ENCODE measurements at places on chromosomes 11 and 22.

GRCh38 chr11:70606951-70607330 lies 208.6 kb downstream of the CTTN start:
- no peak for DNase-seq

DNA sequence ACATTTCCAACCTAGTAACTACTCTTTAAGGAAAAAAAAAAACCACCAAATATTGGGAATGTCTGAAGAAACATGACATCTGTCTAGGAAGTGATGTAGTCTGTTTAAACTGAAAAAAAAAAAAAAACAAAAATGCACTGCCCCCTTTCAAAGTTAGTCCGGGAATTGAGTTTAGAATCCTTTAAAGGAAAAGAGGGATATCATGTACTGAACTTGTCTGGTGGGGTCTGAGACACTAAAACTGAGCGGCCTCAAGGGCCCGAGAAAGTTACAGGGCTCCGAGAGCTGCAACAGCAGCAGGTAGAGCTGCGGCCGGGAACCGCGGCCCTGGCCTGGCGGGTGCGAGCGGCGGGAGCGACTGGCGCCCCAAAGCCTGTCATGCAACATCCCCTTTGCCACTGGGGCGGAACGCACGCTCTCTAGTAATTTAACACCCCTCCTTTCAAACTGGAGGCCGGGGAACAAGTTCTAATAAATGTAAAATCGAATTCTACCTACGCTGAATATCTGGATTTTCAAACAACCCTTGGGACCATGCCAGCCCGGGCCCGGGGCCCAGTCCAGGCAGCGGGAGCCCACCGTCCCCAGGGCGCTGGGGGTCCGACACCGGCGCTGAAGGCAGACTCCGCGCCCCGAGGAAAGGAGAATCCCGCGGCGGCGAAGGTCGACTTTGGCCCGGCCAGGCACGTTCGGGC lies 736 bp downstream of the RDX start:
- peak; percentile 38 for DNase-seq

DNA sequence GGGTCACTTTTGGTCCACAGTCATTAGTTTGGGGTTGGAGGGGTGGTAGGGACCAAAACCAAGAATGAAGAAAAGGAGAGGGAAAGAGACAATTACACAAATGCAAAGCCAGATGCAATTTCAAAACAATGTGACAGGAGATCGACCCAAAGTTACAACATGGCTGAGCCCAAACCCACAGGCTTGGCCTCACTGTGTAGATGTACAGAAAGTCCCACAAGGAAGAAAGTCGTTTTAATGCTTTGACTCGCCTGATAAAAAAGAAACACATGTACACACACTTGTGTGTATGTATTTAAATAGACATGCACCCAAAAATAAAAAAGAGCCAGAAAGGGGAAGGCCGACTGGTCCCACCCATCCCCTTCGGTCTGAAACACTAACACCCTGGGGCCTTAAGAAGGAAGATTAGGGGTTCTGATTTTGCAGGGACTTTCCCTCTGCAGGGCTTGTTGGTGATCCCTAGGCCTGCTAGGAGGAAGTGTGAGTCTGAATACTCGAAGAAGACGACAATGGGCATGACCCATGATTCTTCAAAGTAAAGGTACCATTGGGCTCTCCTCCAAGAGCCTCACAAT lies 104.1 kb downstream of the ETS1 start:
- no peak for DNase-seq

GRCh38 chr11:116353589-116353988 lies 419.2 kb downstream of the BUD13 start:
- no peak for DNase-seq

DNA sequence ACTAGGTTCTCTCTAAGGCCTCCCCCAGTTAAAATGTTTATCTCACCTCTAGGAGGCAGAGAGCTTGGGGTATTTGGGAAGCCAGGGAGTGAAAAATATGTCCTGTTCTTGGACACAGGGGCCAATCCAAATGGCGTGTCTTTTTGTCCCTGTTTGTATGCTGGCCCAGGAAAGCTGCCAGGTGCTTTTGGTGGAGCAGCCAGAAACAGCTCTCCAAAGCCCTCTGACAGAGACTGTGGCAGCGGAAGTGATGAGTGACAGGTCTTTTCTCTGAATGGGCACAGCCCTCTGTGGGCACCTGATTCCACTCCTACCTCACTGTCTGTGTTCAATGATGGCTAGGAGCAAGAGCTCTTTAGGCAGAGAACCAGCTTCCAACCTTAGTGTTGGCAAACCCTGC lies 106.4 kb upstream of the KIRREL3 start:
- no peak for DNase-seq

GRCh38 chr11:102426000-102426399 lies 26.6 kb downstream of the TMEM123 start:
- DNase-seq, result no peak

DNA sequence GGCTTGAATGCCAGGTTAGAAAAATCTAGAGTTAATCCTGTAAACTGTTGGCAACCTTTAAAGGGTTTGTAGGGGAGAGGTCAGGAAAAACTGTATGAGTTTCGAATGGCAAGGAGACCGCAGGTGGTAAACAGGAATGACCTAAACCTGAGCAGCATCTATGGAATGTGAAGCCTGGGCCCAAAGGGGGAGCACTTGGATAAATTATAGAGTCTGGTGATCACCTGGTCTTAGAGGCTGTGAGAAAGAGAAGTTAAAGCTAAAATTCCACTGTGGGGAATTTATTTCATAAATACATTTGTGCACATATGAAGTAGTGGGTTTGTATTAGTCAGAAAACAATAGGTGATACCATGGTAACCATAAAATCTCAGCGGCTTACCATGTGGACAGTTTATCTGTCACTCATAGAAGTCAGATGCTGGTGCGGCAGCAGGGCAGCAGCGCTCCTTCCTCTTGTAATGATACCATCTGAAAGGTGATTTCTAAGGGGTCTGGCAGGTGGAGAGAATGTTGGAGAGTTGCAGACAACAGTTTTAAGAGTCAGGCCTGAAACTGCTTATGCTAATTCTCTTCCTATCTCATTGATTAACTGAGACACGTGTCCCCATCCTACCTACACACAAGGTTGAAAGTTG lies 1104.4 kb upstream of the CCDC90B start:
- no peak for DNase-seq
